IMR-90 (cell line): ENCODE measurements at places on chromosomes 2 and 18. TPM values are rescaled to one million over a fixed set of nuclear protein-coding genes. Genes with fewer than 3 reads are reported as not detected.

GAREM1 gene
- 1.9 and 2.3 TPM in 2 replicates for total RNA-seq

KCNK3 gene
- total RNA-seq, result under 0.01 TPM in 2 replicates

FOSL2 gene
- 31.4 and 32.2 TPM in 2 replicates for total RNA-seq

D2HGDH gene
- 6.3 and 8.3 TPM in 2 replicates for total RNA-seq

SF3B6 gene
- 143 and 224 TPM in 2 replicates for total RNA-seq

FHOD3 gene
- 16.0 and 16.7 TPM in 2 replicates for total RNA-seq

TDRD15 gene
- not detected in 2 replicates for total RNA-seq

EN1 gene
- total RNA-seq, result not detected in 2 replicates
